ENCODE measurements at places on chromosomes 5 and 9. TPM values are rescaled to one million over a fixed set of nuclear protein-coding genes. Genes with fewer than 3 reads are reported as not detected.

GRCh38 chr5:94025788-94026473 is 284.5 kb upstream of the POU5F2 start:
- DNase-seq, result no peak

DNA sequence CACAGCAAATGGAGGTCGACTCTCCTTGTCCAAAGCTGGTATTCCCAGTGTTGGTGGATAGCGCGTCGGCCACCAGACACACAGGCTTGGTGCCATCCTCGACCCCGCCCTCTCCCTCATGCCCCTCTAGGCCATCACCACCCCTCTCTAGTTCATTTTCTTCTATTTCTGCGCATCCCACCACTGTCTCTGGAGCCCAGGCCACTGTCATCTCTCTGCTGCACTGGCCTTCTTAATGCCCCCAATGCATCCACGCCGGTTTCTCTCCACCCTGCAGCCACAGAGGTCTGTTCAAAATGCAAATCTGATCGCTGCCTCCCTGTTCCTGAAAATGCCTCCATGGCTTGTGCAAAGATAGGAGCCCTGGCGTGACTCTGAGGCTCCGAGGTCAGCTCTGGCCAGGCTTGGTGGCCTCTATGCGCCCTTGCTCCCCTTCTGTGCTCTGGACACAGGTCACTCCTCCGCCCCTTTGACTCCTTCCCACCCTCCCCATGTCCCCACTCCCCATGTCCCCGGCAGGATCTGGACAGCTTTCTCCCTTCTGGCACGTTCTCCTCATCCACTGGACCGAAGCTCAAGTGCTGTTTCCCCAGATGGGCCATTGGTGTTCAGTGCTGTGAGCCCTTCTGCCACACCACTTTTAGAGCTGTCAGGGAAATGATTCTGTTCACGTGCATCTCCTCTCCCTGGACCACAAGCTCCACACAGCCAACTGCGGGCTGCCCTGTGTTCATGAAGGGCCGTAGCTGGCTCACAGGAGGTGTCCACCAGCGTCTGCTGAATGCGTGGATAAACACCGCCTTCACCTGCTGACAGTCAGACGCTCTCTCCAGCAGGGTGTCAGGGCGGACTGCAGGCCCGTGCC is 59.5 kb upstream of the RNF130 start:
- DNase-seq, result peak; percentile 82

DNA sequence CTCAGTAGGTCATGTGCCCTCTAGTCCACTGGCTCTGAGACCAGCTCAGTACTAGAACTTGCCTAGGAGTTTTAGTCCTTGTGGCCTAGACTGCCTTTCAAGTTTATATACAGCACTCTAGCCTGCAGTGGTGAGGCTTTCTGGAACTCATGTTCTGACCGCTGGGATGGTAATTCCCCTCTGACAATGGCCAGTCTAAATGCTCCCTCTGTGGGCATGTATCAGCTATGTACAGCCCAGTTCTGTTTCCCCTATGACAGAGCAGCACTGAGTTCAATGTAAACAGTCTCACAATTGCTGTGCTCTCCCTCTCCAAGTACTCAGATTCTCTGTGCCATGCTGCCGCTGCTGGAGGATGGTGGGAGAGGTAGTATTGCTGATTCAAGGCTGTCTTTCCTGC is 68.6 kb upstream of the SLC27A6 start:
- DNase-seq, result no peak

GRCh38 chr9:136687721-136688223 is 515 bp upstream of the AGPAT2 start:
- DNase-seq, result no peak

The S100Z gene
- total RNA-seq, result not detected

The SLCO4C1 gene
- total RNA-seq, result 1.0 TPM

The DAB2IP gene
- total RNA-seq, result 42.5 TPM

- DNase-seq, result no peak
Observed at GRCh38 chr5:145835848-145836239, 702 bp upstream of the PRELID2 start.

- DNase-seq, result no peak
Observed at GRCh38 chr5:147517383-147517782, 7.5 kb upstream of the DPYSL3 start.

The ZNF608 gene
- 6.7 TPM for total RNA-seq

- DNase-seq, result no peak
Observed at GRCh38 chr5:145780982-145781381, 54.2 kb downstream of the PRELID2 start.

All from lower leg skin (tissue), 4 donors.